ENCODE measurements at places on chromosomes 1 and 21.

GRCh38 chr1:235275223-235275622 is 52.8 kb downstream of the ARID4B start:
- DNase-seq, result no peak

DNA sequence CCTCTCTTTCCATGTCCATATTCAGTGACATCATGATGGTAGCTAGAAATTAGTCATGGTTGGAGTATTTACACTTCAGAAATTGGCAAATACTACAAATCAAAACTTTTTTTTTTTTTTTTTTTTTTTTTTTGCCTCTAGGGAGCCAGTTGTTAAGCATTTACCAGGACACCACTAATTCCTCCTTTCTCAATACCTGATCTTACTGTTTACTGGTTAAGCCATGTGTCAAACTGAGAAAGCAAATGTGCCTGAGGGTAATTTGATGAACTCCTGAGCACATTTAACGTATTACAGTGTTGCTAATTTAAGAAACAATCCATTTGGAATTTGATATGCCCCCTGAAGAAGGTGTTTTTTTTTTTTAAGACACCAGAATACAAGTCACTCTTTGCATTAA is 94.4 kb downstream of the DNM3 start:
- DNase-seq, result no peak

DNA sequence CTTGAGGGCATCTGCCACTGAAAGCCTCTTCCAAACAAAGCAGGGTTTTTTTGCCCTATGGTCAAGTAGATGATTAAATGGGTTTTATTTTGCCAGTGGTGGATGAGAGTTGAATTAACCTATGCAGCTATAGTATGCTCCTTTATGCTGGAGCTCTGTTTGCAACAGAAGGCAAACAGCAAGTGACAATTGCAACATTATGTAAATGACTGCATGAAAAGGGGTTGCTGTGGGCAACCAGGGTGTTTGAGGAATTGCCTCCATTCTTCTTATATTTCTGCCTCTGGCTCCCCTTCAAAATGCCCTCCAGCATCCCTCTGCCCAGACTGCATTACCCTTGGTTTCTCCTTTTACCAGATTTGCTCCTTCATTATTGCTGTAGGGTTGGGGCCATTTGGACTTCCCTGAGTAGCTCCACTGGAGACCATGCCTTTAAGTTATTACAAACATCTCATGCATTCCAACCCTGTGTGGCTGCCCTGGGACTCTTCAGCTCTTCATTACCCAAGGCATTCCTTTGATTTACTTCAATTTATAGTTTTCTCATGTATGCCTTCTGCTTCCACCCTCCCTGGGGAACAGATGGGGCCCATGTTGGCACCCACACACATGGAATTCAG is 398.4 kb downstream of the PRDM2 start:
- DNase-seq, result no peak

DNA sequence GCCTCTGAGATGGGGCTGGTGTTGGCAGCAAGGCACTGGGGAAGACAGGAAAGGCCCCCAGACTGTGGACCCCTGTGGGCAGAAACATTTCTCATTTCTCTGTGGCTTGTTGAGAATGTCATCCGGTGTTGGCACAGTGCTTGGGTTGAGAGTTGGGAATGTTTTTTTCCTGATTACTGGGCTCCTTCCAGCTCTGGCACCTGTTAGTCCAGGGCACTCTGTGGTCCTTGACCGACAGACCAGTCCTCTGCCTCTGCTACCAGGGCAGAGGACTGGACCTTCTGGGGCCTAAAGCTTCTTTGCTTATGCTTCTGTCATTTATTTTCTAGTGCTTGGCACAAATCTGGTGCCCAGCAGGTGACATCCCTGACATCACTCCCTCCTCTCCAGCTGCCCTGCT is 4.8 kb upstream of the SPRR5 start:
- no peak for DNase-seq

DNA sequence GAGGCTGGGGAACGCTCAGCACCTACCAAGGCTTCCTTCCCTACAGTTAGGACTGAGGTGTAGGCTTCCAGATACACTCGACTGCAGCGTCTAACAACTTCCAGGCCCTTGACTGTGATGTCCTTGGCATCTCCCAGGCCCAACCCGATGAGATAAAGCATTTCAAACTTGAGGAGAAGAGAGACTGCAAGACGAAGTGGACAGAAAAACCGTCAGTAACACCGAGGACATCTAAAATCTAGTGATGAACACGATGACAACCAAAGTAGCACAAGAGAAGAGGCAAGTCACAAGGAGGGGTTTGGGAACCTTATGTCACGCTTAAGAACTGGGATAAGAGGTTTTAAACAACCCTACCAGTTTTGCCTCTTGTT is 314 bp downstream of the DPH5 start:
- peak; percentile 34 for DNase-seq

DNA sequence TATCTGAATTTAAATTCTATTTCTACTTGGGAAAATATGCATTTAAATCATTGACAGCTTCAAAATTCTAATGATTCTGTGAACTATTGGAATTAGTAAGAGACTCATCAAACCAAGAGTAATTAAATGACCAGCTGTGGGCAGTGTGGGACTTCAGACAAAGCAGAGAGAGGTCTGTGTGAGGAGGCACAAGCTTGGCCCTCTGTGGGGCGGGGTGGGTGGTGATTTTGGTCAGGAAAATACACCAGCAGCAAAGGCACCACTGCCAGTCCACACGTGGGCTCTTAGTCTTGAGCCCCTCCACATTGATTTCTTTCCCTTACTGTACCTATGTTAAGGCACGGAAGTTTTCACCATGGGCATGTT is 39.2 kb upstream of the RAB4A start:
- DNase-seq, result no peak

GRCh38 chr1:177228693-177229065 is 57.9 kb downstream of the BRINP2 start:
- peak; percentile 74 for DNase-seq

DNA sequence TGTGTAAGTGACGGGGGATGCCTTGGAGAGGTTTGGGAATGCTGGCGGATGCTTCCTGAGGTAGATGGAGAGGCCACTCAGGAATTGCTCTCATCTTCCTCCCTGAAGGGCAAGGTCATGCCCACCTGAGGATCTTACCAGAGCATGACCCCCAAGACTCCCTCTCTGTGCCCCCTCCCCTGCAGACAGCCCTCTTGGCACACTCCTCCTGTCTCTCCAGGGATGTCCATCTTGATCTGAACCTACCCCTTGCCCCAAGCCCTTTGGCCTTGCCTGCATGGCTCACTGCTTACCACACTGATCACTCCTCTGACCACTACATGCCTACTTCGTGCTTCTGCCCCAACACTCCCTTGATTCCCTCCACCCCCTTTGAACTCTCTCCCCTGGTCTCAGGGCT is 17.9 kb upstream of the MPL start:
- no peak for DNase-seq

DNA sequence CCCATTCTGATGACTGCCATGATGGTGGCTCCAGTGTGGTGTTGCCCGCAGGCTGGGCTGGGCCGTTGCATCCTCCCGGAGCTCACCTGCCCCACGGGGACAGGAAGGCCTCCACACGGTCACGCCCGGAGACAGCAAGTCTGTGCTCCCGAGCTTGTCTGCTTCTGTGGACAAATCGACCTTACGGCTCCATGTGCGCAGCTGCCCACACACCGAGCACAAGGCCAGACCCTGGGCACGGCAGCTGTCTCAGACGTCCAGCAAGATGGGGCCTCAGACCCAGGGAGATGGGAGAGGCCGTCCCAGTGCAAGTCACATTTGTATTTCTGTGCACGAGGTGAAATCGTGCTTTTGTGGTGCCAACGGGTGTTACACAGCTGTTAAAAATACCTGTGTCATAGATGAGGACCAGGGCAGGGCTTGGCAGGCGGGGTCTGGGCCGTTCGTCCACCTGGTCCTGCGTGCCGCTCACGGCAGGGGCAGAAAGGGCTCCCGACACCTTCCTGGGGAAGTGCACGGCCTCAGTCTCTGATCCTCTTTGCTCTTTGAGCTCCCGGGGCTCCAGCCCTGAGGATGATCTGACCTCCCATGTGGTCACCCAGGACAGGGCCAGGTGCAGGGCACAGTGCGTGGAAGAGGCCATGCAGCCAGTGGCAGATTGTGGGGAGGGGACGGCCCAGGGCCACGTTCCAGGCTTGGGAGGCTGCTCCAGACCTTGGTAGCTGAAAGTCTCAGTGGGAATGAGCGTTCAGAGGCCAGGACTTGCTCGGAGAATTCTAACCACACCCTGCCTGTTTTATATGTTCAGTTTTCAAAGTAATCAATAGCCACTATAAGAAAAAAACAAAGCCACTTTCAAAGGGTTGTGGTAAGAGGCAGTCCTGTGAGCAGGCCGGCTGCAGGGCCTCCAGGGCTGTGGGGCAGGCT is 13.5 kb downstream of the COL6A1 start:
- no peak for DNase-seq

DNA sequence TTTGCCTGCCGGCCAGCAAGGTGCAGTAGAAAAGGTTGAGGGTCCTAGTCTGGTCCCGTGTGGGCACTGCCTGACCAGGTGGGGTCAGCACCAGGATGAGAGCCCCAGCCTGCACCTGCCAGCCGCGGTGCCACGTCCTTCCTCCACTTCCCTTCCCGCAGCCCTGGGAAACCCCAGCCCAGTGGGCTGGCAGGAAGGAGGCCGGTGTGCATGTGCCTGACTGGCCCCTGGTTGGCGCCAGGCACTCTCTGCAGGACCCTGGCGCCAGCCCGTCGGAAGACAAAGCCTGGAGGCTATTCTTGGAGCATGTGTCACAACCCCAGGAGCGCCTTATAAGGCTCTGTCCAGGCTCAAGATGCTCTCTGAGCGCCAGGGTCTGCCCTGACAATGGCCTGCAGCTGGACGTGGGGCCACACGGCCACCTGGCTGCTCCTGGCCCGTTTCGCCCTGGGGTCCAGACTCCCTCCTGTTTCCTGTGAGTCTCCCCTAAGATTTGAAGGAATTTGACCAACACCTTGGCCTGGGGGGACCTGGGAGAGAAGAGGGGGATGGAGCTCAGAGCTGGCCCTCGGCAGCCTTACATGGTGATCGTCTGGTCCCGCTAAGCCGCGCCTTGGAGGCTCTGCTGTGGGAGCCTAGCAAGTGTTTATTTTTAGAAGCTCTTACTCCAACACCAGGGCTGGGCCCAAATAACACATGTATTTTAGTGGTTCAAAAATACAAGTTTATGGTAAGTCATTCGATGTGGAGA is 31.9 kb upstream of the POFUT2 start:
- DNase-seq, result no peak

DNA sequence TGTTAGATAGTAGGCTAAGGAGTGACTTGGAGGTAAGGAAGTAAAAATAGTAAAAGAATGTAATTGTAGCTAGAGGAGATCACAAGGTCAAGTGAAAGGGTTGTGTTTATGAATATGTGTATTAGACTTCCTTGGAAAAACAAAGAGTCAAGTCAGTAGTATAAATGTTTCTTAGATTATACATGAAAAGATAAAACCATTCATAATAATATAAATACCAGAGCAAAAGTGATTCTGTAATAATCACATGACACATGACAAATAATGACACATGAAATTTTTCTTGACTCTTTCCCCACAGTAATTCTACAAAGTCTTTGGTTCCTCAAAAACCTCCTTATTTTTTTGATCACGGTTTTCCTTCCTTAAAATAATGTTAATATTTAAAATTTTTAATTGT is 56.4 kb downstream of the IVNS1ABP start:
- DNase-seq, result no peak

GRCh38 chr21:25456672-25457071 is 150.6 kb downstream of the MRPL39 start:
- DNase-seq, result peak; percentile 37

DNA sequence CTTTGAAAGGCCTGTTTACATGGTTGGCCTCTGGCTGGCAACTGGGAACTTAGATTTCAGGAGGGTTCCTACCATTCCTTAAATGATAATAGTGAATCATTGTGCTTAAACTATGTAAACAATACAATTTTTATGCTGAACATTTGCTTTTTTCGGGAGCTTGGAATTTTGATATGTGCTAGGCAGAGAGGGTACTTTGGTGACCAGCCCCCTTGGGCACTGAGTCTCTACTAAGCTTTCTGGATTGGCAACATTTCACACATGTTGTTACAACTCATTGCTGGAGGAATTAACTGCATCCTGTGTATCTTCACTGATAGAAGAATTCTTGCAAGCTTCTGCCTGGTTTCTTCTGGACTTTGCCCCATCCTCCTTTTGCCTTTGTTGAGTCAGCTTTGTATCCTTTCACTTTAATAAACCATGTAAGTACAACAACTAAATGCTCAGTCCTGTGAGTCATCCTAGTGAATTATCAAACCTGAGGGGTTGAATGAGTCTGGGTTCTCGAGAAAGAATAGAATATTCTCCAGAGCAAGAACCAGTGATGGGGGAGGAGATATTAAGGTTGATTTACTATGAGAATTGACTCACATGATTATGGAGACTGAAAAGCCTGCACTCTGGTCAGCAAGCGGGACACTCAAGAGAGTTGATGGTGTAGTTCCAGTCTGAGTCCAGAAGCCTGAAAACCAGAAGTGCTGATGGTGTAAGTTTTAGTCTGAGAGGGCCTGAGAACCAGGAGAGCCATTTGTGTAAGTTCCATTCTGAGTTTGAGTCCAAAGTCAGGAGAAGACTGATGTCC is 3.1 kb upstream of the SLC16A4 start:
- peak; percentile 83 for DNase-seq

DNA sequence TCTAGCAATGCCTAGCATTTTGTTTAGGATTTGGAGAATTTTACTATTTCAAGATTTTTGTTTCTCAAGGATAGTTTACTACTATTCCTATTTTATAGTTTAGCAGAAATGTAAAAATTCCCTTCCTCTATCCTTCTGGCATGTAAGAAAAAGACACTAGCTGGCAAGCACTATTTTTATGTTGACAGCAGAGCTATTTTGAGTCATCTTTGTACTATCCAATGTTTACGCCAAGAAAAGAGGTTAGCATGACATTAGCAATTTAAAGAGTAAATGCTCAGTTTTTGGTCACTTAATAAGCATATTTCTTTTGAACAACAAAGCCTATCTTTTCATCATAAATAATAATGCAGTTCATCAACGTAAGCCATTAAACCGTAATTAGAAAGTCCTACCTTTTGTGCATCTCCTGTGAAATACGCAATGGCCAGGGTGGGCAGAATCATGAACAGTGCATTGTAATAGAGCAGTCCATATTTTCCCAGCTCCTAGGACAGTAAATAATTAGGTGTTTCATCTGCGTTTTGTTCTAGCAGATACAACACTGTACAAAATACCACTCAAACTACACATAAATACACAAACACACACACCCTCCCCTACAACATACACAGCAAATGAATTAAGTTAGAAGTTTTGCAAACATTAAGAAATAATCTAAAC is 12.0 kb downstream of the SLC35D1 start:
- peak; percentile 24 for DNase-seq

All from fibroblast of skin of right biceps (primary cell).